Keratinocyte (primary cell): ENCODE measurements at places on chromosomes 6 and 20. TPM values are rescaled to one million over a fixed set of nuclear protein-coding genes. Genes with fewer than 3 reads are reported as not detected.
A peak's percentile ranks its signal among the peaks of the same experiment; 100 is the strongest.

DNA sequence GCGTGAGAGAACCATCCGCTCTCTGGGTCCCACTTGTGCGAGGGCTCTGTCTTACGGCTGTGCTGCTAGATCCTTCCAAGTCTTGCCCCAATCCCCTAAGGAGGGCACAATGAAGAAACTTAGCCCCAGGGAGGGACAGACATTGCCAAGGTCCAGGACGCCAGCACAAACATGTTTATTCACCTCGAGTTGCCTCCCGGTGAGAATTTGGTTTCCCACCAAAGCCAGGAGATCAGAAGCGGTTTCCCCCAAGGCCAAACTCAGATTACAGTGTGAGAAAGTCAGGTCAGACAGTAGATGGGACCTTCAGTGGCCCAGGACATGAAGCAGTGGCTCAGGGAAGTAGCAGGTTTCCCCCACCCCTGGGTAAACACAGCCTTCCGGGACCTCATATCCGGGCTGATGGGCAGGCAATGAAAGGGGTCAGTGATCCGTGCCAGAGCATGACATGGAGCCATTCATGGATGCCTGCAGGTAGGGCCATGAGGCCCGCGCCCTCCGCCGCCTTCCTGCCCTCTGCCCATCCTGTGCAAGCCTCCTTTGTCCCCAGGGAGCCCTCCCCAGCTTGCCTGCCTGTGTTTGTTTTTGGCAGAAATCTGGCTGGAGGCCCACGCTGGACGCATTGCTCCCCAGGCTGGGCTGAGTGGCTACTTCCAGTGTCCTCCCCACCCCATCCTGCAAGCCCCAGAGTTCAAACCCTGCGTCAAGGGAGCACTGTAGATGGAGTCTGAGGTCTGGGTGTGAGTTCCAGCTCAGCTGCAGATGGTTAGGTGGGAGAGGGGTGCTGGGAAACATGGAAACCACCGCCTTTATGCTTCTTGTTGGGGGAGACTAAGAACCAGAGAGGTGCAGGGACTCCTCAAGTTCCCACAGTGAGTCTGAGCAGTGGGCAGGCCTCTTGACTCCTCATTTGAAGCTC is 2.0 kb downstream of the BPIFB2 start:
- no peak overlapping the region for H3K27ac ChIP-seq
- no peaks in the 10 kb centered on the region for H3K4me1 ChIP-seq
- DNase-seq = no peak
- H3K4me3 ChIP-seq = no peak overlapping the region

EPHA7 gene
- polyA plus RNA-seq = not detected in 3 replicates

DNA sequence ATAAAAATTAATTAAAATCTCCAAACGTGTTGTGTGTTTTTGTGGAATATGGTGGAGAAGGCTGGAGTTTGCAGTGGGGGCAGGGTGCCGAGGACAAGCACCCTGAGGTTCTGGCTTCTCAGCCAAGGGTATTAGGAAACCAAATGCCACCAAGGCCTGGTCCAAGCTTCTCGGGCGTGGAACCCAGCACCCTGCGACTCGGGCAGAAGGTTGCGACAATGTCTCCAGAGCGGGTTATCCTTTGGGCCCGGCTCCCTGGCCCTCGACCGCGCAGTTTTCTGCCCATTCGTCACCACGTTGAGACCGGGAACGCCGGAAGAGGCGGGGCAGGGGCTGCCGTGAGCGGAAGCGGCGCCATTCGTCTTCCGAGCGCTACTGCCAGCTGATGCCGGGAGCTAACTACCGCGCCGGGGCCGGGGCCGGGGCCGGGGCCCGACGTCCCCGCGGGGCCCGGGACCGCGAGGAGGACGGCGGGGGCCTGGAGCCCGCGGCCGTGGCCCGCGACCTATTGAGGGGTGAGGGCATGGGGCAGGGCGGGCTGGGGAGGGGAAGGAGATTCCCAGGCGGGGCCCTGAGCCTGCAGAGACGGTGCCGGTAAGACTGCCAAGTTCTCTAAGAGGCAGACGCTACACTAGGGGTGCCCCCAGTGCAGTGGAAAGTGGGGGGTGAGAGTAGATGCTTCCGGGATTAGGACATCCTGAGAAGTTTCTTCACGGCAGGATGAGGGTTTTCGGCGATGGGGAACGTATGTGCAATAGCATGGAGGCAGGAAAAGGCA is at the start of gene RRP36:
Gene RRP36 (plus strand): TSS at position 354 of the 778 bp plus-strand sequence. CDS start 32 bp downstream, at position 386.
- no peak for DNase-seq
- peak within 1 kb of the TSS; percentile 80 for H3K27ac ChIP-seq
- H3K4me3 ChIP-seq = peak within 1 kb of the TSS; percentile 97
- H3K4me1 ChIP-seq = peaks cover 8% of the 10 kb centered on the region

KCNK5 gene
- polyA plus RNA-seq = 0.02 to 0.03 TPM in 2 of 3 replicates, not detected in the other

GRCh38 chr6:90083891-90084290 is 189.6 kb downstream of the GJA10 start:
- no peak overlapping the region for H3K4me3 ChIP-seq
- no peak for DNase-seq
- H3K4me1 ChIP-seq = peaks cover 28% of the 10 kb centered on the region
- H3K27ac ChIP-seq = no peak overlapping the region

- no peak overlapping the region for H3K4me3 ChIP-seq
- no peaks in the 10 kb centered on the region for H3K27me3 ChIP-seq
- H3K27ac ChIP-seq = no peak overlapping the region
These were observed 17.8 kb upstream of the MAP1LC3A start for GRCh38 chr20:34540596-34541263.

- no peak overlapping the region for H3K4me3 ChIP-seq
- peak; percentile 23 for DNase-seq
- H3K27ac ChIP-seq = no peak overlapping the region
- H3K36me3 ChIP-seq = no peaks in the 10 kb centered on the region
- H3K4me1 ChIP-seq = peaks cover 20% of the 10 kb centered on the region
These were observed 86.7 kb upstream of the STMND1 start for GRCh38 chr6:17015144-17015543.

- no peaks in the 10 kb centered on the region for H3K36me3 ChIP-seq
- no peak for DNase-seq
- no peak overlapping the region for H3K4me3 ChIP-seq
- no peaks in the 10 kb centered on the region for H3K4me1 ChIP-seq
These were observed 38.4 kb downstream of the TMEM242 start for GRCh38 chr6:157284738-157285421.

- no peaks in the 10 kb centered on the region for H3K27me3 ChIP-seq
- H3K4me1 ChIP-seq = peaks cover 7% of the 10 kb centered on the region
- no peaks in the 10 kb centered on the region for H3K36me3 ChIP-seq
- H3K27ac ChIP-seq = peak overlapping the region; percentile 84
These were observed 493 bp downstream of the CRYBG1 start for GRCh38 chr6:106360989-106361430.

DNA sequence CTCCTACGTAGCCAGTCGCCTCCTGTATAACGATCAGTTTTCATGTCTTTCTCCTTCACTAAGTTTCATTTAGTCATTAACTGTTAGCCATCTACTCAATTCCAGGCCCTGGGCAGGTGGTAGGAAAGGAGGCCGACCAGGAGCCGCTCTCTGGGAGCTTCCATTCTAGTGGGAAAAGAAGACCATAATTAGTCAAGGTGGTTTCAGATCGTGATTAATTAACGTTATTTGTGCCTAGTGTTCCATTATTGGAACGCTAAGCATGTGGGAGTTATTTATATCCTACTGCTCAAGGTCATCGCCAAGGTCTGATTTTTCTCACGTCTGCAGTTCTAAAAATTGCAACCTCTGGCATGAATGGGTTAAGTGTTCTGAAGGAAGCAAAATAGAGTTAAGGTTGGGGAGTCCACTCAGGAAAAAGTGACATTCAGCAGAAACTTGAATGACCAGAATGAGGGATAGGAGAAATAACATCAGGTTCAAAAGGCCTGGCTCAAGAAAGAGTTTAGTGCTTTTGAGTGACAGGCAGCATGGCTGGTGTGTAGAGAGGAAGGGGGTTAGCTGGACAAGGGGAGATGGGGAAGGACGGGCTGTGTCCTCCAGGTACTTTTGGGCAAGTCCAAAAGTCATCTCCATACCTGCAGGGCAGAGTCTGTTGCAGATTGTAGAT is 812 bp downstream of the SLC9A8 start:
- peak overlapping the region; percentile 80 for H3K27ac ChIP-seq
- peaks cover 5% of the 10 kb centered on the region for H3K36me3 ChIP-seq
- H3K4me3 ChIP-seq = peak overlapping the region; percentile 78
- H3K27me3 ChIP-seq = no peaks in the 10 kb centered on the region
- DNase-seq = no peak
- H3K4me1 ChIP-seq = peaks cover 14% of the 10 kb centered on the region

GRCh38 chr20:46333161-46333991 is 25.1 kb upstream of the CDH22 start:
- H3K4me3 ChIP-seq = no peak overlapping the region
- H3K36me3 ChIP-seq = no peaks in the 10 kb centered on the region
- H3K27ac ChIP-seq = no peak overlapping the region
- no peak for DNase-seq

APOBEC2 gene
- polyA plus RNA-seq = 0.05 TPM in 1 of 3 replicates, not detected in the others

DNA sequence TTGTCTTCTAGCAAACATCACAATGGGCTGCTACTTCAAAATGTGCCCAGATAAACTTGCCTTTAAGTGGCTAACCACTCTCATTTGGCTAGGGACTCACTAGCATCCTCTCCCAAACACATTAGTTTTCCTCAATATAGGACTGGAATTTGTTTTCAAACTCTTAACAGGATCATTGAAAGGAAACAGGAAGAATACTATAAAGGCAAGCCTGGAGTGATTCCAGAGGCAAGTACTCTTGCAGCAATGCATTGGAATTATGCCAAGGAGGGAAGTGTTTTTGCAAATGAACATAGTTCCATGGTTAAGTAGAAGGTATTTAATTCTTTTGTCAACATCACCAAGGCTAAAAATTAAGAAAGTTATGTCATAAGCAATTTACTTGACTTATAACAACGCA is 12.2 kb downstream of the EPHA7 start:
- H3K4me3 ChIP-seq = no peak overlapping the region
- no peak overlapping the region for H3K27ac ChIP-seq
- H3K4me1 ChIP-seq = no peaks in the 10 kb centered on the region
- no peak for DNase-seq
- H3K36me3 ChIP-seq = no peaks in the 10 kb centered on the region
- no peaks in the 10 kb centered on the region for H3K27me3 ChIP-seq

TAB2 gene
- 39.9 to 47.5 TPM (median 39.9 TPM) in 3 replicates for polyA plus RNA-seq

GRCh38 chr20:41645372-41645771 is 27.2 kb upstream of the CHD6 start:
- H3K4me1 ChIP-seq = peaks cover 28% of the 10 kb centered on the region
- no peaks in the 10 kb centered on the region for H3K36me3 ChIP-seq
- peak; percentile 19 for DNase-seq
- H3K4me3 ChIP-seq = no peak overlapping the region

DNA sequence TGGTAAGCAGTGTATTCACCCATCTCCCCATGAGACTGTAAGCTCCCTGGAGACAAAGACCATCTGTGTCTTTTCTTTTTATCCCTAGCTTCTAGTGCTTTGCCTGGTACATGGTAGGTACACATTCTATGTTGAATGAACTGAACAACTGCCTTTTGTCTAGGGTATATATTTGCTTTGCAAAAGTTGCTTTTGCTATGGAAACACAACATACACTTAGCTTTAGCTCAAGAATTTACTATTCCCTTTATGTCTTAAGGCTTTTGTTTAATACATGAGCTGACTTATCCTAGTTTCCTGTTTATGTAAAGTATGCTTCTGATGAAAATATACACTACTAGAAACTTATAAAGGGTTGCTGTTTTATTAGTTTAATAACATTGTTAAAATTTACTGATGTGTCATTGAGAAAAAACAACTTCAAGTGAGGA is 198.2 kb downstream of the PRL start:
- H3K36me3 ChIP-seq = no peaks in the 10 kb centered on the region
- no peaks in the 10 kb centered on the region for H3K27me3 ChIP-seq
- DNase-seq = no peak
- no peaks in the 10 kb centered on the region for H3K4me1 ChIP-seq
- H3K27ac ChIP-seq = no peak overlapping the region
- H3K4me3 ChIP-seq = no peak overlapping the region

RAET1G gene
- 12.1 to 38.8 TPM (median 16.4 TPM) in 3 replicates for polyA plus RNA-seq

DNA sequence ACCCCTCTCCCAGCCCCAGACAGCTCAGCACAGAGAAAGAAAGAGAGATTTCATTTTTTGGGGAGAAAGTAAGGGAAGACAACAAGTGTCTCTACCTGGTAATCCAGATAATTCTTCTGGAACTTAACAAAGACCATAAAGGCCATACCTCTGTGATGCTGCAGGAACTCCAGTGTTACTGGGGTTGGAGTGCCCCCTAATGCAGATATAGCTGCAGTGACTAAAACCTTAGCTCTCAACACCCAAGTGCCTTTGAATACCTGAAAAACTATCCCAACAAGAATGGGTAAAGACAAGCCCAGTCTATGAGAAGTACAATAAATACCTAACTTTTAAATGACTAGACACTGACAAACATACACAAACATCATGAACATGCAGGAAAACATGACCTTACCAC is 365.3 kb upstream of the PTCHD4 start:
- no peak for DNase-seq
- H3K27ac ChIP-seq = no peak overlapping the region
- H3K4me1 ChIP-seq = peaks cover 23% of the 10 kb centered on the region

EGFL8 gene
- polyA plus RNA-seq = 1.7 to 4.2 TPM (median 3.7 TPM) in 3 replicates

FITM2 gene
- 2.1 to 4.3 TPM (median 2.9 TPM) in 3 replicates for polyA plus RNA-seq

- H3K27me3 ChIP-seq = no peaks in the 10 kb centered on the region
- no peak overlapping the region for H3K27ac ChIP-seq
- H3K4me3 ChIP-seq = no peak overlapping the region
- peaks cover 2% of the 10 kb centered on the region for H3K4me1 ChIP-seq
- H3K36me3 ChIP-seq = peaks cover 12% of the 10 kb centered on the region
These were observed 26.6 kb upstream of the PI16 start for GRCh38 chr6:36927691-36928546.

DNA sequence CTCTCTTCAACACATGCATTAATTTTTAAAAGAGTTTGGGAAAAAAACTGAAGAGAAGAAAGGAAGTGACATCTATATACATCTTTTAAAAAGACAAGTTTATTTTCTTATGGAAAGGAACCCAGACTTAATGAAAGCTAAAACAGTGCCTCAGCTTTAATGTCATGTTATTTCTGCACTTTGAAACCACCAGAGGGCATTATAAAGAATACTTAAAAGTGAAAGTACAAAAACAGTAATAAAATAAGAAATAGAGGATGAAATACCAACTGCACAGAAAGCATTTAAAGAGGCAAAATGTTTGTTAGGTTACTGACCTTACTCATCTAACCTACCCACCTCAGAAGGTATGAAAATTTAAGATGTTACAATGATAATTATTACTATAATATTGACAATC is 98.8 kb downstream of the HUS1B start:
- no peak overlapping the region for H3K27ac ChIP-seq
- peaks cover 8% of the 10 kb centered on the region for H3K4me1 ChIP-seq
- DNase-seq = no peak
- H3K4me3 ChIP-seq = no peak overlapping the region

IL20RA gene
- polyA plus RNA-seq = 1.2 to 1.5 TPM (median 1.3 TPM) in 3 replicates

- peaks cover 10% of the 10 kb centered on the region for H3K27me3 ChIP-seq
- no peaks in the 10 kb centered on the region for H3K4me1 ChIP-seq
- no peak overlapping the region for H3K27ac ChIP-seq
- no peak for DNase-seq
- no peak overlapping the region for H3K4me3 ChIP-seq
- H3K36me3 ChIP-seq = no peaks in the 10 kb centered on the region
These were observed 23.9 kb downstream of the MYH7B start for GRCh38 chr20:34979366-34980153.

DNA sequence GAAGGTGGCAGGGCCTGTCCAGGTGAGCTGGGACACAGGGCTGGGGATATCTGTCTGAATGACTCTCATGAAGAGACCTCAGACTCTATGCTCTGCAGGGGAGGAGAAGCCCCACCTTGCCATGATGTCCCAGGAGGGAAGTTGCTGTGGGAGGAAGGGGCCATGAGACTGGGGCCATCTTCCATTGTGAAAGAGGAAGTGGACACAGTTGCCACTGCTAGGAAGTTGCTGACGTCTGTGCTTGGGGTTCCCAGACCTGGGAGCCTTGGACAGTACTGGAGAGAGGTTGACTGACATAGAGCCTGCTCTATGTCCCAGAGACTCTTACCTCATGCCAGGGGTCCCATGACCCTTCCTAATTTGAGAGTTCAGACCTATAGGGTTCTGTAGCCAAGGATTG is 24.5 kb downstream of the SIRPB1 start:
- H3K27me3 ChIP-seq = no peaks in the 10 kb centered on the region
- no peak for DNase-seq

MUC22 gene
- polyA plus RNA-seq = not detected in 3 replicates
